Occipital lobe (tissue), 3 donors: ENCODE measurements at places on chromosomes 6 and 20. TPM values are rescaled to one million over a fixed set of nuclear protein-coding genes. Genes with fewer than 3 reads are reported as not detected.

Gene HLA-DOB
- total RNA-seq = not detected

Gene SALL4
- 0.16 TPM for total RNA-seq

Gene GRM1
- total RNA-seq = 22.3 TPM

Gene PRSS16
- not detected for total RNA-seq
